ENCODE measurements at places on chromosomes 6 and 20.

DNA sequence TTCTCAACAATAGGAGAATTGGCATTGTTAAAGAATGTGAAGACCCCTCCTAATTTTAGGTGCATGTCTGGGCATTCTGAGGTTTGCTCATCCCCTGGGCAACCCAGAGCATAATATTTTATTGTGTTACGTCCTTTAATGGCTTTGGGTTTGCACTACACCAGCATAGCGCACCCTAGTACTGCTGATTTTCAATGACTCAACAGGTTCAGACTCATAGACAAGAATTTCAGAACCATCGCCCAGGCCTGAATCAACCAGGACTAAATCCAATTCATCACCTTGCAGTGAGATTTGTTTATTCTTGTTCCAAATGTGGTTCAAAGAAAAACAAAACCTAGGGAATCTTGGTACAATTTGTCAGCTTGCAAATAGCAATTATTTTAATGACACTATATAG is 137.8 kb upstream of the PHACTR1 start:
- no peak for DNase-seq

DNA sequence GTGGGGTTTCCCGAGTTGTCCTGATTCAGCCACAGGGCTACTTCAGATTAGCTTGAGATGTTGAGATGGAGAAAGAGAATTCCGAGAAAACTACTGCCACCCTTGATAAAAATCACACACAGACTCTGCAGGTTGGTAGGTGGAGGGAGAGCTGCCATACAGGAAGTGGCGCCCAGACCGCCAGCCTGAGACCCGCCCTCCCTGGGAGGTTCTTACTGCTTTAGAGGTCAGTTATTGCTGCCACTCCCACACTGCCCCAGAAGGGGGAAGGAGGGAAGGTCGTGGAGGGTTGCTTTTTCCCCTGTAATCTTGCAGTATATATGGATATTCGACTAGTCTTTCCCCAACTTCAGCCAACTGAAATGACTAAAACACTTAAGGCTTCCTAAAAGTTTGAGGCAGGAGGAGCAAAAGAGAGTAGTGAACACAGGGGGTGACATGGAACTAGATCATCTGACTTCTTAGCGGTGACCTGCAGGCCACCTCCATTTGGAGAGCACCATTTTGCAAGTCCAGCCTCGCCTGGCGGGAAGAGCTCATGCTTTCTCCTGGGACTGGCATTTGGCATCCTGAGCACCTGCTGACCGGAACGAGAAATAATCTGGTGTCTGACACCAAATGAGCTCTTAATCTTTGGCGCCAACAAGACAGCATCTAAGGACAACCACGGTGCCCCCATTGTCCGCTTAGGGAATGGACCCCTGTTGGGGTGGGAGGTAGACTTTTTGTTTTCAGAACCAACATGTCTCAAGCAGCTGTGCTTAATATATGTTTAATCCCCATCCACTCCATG is 35.7 kb upstream of the SLC22A1 start:
- DNase-seq: no peak

DNA sequence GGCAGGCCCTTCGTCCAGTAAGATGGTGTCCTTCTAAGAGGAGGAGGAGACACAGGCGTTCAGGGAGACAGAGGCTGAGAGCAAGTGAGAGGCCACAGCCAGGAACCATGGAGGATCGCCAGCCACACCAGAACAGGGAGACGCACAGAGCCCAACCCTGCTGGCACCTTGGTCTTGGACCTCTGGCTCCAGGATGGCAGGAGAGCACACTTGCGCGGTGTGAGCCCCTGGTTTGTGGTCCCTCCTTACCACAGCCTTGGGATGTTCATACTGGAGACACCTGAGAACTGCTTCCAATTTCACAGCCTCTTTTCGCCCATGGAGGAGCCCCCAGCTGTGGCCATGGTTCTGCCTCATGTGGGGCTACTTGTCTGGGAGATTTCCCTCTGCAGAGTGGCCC is 222.4 kb downstream of the DLL1 start:
- no peak for DNase-seq

- DNase-seq: peak; percentile 17
Observed at GRCh38 chr6:156794546-156795354, 17.6 kb downstream of the ARID1B start.

GRCh38 chr6:30615958-30616810 is 859 bp downstream of the PPP1R10 start:
- DNase-seq: peak; percentile 69

- DNase-seq: no peak
Observed at GRCh38 chr6:107637316-107638315, 147.7 kb downstream of the SOBP start.

- no peak for DNase-seq
Observed at GRCh38 chr20:42846784-42847490, 342.8 kb downstream of the PTPRT start.

GRCh38 chr20:62403331-62403730 is 3.8 kb downstream of the CABLES2 start:
- DNase-seq: no peak

GRCh38 chr6:25188232-25188631 is 90.9 kb upstream of the CARMIL1 start:
- DNase-seq: no peak

All from CD4-positive, alpha-beta T cell treated with Interleukin-12 subunit alpha and Interleukin-12 subunit beta, for 1 hour (primary cell).